ENCODE measurements at places on chromosomes 5 and 9.

- DNase-seq: no peak
Measured at GRCh38 chr5:76736679-76737556, 21.0 kb downstream of the F2R start.

DNA sequence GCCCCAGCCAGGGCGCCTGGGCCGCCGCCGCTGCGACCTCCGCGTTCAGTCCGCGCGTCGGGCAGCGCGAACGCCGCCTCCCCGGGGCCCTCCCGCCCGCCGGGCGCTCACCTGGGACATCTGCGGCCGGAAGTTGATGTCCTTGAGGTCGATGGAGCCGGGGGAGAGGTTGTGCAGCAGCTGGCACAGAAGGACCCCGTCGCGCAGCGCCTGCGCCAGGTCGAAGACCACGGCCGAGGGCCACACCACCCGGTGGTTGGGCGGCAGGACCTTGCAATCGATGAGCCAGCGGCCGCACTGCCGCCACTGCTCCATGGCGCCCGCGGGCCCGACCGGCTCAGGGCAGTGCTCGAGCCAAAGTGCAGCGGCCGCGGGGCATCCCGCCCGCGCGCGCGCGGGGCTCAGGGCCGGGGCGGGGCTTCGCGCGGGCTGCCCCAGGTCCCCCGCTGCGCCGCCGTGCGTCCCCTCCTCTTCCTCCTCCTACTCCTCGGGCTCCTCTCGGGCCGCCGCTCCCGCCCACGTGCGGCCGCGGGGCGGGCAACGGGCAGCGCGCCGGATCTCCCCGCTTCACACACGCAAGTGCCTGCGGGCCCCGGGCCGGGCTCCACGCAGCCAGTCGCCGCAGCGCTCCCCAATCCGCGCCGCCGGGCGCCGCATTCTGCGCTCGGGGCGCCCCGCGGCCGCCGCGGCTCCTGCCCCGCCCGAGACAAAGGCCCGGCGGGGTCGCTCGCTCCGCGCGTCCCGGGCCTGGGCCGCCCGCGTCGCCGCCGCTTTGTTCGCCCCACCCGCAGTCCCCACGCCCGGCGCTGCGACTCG lies at the start of gene VAV2:
Gene VAV2 (minus strand): TSS at position 361 of the 816 bp plus-strand sequence. CDS start 46 bp downstream, at position 315.
- no peak for DNase-seq

DNA sequence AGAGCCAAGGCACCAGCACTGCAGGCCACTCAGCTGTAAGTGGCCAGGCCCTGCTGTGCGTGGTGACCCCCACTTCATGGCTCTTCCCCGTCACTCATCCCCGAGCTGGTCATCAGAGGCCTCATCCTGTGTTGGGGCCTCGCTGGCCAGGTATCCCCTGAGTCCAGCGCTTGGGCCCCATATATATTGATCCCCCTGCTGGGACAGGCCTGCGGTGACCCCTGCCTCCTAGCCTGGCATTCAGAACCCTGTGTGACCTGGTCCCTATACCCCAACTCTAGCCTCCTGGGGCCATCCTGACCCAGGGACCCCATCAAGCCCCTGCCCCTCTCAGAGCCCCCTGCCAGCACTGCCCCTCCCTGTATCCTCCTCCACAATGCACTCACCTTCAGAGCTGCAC lies 12.7 kb downstream of the GBGT1 start:
- no peak for DNase-seq

DNA sequence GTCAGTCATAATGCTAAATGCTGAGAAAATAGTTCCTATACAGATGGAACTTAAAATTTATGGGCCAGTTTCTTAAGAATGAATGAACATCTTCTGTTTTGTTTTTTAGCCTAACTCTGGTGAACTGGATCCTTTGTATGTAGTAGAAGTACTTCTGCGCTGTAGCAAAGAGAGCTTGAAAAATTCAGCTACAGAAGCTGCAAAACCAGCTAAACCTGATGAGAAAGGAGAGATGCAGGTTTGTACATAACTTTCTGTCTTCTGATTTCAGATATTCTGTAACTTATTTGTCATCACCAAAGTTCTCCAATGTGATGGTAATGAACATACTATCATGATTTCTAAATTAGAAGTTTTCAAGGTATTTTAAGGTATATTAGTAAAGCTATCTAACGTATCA lies 80.1 kb downstream of the MTREX start:
- peak; percentile 76 for DNase-seq

GRCh38 chr9:19965336-19965735 lies 176.5 kb upstream of the SLC24A2 start:
- no peak for DNase-seq

DNA sequence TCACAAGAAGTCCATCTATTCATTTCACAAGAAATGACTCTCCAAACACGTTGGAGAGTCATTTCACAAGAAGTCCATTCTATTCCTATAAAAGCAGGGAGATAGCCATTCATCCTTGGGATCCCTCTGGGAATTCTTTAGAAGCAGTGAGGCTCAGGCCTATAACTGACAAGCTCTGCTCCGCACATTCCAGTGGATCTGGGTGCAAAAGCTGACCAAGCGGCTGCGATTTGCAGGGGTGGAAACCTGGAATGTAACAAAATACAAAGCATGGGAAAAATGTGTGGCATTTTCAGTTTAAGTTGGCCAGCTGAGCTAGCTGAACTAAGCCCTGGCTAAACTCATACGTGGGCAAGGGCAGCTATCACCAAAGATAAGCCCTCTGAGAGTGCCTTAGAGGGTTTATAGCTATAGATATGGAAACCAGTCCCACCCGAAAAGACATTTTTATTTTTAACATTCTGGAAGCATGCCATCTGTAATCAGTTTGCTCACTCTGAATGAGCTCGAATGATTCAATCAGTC lies 8.7 kb downstream of the TAS2R1 start:
- no peak for DNase-seq

GRCh38 chr9:111386386-111386785 lies 56.4 kb upstream of the OR2K2 start:
- no peak for DNase-seq

DNA sequence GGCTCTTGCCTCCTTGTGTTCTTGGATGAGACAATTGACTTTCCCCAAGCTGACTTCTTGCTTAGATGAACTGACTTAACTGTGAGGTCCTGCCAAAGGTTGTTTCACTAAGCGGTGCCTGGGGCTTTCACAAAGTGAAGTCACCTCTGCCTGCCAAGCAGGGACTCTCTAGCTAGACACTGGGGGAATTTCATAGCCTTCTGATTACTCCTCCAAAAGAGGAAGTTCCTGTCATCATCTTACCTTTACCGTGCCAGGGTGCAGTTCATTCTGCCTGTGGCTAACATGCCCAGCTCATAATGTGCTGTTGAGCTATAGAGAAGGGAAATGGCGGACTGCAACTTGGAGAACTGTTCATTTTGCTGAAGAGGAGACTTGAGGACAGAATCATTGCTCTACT lies 472.0 kb upstream of the WWC1 start:
- no peak for DNase-seq

DNA sequence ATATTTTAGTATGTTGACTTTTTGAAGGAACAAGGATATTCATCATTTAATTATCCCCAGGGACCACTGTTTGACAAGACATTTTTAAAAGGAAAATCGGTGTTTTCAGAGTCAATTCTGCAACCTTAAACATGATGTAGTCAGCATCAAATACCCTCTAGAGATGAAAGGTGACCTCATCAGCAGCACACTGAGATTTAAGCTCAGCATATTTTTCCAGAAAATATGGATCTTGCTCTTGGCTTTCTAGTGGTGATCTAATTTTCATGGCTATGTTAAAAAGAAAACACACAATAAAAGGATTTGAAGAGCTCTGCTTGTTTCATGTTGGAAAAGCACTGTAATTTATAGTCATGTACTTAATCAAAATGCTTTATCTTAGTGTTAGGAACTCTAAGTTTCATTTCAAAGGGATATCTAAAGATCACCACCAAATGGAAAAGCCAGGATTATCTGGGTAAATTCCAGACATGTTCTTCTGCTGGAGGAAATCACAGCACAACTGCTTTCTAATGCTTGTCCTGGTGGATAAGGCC lies 487.2 kb downstream of the ENC1 start:
- DNase-seq: no peak

Measured in LNCaP clone FGC (cell line).